ENCODE measurements at places on chromosomes 3 and 15.

GRCh38 chr3:178194539-178194938 lies 341.7 kb upstream of the KCNMB2 start:
- DNase-seq, result no peak

- DNase-seq, result no peak
Measured at GRCh38 chr15:85470563-85471271, 90.3 kb downstream of the AKAP13 start.

GRCh38 chr3:40851836-40852235 lies 327.1 kb downstream of the ZNF621 start:
- no peak for DNase-seq

GRCh38 chr3:158679547-158680000 lies 7.1 kb upstream of the LXN start:
- no peak for DNase-seq

DNA sequence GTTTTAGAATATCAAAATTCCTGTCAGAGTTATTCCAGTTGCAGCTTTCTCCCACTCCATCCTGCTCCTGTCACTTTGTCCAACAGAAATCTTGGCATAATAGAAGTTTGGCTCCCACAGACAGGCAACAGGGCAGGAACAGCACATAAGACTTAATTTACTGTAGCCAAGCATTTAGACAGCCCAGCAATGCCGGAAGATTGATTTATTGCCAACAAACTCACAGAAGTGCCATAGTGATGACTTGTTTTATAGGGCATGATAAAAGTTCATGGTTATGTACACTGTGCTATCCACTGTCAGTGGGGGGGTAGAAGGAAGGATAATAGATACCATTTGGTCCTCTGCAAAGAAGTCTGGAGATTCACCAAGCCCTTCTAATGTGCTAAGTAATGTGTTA lies 98.3 kb upstream of the CBLB start:
- DNase-seq, result no peak

- no peak for DNase-seq
Measured at GRCh38 chr15:101556273-101556672, 66.8 kb upstream of the PCSK6 start.

GRCh38 chr3:127538569-127538968 lies 52.0 kb downstream of the TPRA1 start:
- no peak for DNase-seq

GRCh38 chr3:142960322-142960850 lies 3.1 kb downstream of the PAQR9 start:
- no peak for DNase-seq

DNA sequence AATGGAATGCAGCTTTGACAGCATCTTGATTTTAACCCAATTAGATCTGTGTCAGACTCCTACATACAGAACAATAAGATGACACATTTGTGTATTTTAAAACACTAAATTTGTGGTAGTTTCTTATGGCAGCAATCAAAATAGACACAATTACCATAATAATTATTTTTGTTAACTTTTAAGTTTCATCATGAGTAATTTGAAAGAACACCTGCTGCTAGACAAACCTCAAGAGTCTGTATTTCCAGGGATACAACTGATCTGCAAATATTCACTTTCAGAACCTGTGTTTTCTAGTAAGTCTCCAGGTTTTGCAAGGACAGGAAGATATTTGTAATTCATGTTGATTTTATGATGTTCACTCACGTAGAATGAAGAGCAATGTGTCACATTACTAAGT lies 736.8 kb downstream of the DIPK2A start:
- DNase-seq, result no peak

GRCh38 chr15:39685999-39686613 lies 96.5 kb downstream of the FSIP1 start:
- no peak for DNase-seq

GRCh38 chr3:109563149-109563548 lies 225.8 kb upstream of the DPPA4 start:
- DNase-seq, result no peak

DNA sequence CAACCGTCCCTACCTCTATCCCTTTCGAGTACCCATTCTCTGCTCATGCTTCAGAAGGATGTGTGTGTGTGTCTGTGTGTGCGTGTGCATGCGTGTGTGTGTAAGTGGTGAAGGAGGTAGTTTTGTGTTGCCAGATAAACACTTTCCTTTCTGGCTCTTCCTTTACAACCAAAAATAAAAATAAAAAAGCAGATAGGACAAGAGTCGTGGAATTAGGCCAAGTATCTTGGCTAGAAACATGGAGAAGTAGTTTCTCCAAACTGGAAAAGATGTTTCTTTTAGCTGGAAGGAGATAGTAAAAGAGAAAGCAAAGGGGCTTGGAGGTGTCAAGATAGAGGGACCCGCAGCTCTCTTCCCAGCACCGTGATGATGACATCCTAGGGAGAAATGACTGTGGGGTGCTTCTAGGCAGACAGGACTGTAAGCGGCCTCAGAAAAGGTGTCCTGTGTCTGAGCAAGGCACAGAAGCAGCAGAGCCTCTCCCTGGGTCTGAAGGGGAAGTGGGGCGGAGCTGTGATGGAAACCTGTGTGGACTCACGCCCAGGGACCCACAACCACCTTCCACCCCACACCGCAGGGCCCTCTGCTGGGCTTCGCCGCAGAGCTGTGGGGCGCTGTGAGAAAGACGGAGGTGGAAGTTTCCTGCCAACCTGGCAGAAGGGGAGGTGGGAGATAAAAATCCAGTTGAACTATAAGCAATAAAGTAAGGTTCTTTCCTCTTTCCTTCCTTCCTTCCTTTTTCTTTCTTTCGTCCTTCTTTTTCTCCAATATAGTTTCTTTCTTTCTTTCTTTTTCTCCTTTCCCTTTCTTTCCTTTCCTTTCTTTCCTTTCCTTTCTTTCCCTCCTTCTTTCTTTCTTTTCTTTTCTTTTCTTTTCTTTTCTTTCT lies 35.3 kb downstream of the MUC20 start:
- no peak for DNase-seq

- DNase-seq, result no peak
Measured at GRCh38 chr3:20185331-20185678, 701 bp downstream of the SGO1 start.

GRCh38 chr3:122357828-122358702 lies 25.0 kb downstream of the MIX23 start:
- no peak for DNase-seq

DNA sequence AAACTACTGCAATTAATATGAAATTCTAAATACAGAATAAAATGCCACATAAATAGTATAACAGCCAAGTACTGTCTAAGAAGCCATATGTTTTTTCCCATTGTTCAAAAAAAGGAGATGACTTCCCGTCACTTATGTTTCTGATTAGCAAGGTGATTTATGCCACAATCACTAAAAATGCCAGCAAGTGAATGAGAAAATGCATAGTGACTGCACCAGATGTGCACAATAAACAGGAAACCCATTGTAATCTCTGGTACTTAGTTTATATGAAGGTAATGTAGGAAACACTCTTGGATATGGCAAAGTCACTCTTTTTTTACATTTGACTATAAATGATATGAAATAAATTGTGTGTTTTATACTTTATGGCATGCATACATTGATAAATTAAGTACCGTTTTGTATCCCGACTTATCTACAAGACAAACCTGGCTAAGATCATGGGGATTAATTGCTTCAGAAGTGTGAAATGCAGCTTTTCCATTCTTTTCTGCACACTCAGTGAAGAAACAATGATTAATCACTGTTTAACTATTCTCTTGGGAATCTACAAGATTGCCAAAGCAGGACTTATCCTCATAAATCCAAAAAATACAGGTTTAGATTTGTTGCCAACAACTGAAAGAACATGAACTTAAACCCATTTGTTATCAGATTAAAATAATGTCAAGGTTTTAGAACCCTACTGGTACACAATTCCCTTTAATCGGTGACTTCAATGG lies 164.5 kb downstream of the TBC1D5 start:
- no peak for DNase-seq

DNA sequence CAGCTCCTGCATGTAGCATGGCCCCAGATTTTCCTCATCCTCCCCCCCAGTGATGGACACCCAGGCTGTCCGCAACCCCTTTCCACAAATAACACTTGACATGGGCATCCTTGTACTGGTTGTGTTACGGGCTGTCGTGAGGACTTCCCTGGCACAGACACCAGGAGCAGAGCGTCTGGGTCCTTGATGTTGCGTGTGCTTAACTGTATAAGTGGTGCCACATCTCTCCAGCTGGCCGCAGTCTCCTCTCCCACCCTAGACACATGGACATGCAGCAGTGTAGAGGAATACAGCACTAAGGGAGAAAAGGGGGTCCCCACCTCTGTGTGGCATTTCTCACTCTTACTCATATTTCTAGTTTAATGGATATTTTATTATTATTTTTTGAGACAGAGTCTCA lies 56.6 kb downstream of the FBLN2 start:
- DNase-seq, result no peak

GRCh38 chr3:68728343-68728742 lies 204.0 kb downstream of the TAFA4 start:
- DNase-seq, result no peak

DNA sequence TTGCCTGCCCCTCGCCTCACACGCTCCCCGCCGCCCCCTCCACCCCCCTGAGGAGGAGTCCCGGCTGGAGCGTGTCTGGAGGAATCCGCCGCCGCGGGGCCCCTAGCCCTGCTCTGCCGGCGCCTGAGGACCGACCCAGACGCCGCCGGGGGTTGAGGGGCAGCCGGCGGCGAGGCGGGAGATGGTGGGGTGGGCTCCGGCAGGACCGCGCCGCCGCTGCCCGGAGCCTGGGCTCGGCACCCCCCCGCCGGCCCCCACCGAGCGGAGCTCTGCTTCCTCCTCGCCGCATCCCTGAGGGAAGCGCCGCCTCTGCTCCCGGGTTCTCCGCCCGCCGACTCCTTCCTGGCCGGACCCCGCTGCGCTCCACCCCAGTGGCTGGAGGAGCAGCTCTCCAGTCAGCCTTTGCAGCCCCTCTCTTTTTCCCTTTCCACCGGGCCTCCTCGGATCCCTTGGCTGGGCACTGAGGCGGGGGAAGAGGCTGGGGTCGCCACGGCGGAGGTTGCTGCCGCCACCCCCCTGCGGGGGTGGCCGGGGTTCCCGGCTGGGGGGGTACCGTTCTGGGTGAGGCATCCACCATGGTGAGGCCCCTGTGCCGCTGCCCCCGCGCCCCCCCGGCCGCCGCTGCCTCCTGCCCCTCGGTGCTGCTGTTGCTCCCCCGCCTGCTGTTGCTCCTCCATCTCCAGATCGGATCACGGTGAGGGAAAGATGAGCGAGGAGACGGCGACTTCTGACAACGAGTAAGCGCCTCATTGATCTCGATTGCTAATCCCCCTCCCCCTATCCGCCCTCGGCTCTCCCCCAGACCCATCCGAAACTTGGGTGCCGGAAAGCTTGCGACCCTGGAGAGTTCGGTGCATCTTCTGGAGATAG lies at the start of gene SPRED1:
TSS of gene SPRED1 (plus strand) at position 356 of the 870 bp plus-strand sequence. CDS start at position 706, 350 bp downstream.
- DNase-seq, result no peak

DNA sequence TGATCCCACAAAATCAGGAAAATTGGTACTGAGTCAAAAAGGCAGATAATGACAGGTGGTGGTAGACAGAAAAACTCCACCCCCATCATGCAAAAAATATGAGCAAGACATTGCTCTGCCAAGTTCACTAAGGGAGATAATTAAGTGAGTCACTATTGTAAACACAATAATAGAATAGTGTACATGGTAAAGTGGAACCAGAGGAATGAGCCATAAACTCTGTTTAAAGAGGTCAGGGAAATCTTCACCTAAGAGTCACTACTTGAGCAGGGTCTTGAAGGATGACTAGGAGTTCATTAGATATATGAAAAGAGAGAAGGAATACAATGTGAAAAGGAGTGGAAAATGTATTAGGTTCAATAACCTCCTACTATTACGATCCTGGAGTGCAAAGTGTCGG lies 213.4 kb upstream of the PEX5L start:
- no peak for DNase-seq

DNA sequence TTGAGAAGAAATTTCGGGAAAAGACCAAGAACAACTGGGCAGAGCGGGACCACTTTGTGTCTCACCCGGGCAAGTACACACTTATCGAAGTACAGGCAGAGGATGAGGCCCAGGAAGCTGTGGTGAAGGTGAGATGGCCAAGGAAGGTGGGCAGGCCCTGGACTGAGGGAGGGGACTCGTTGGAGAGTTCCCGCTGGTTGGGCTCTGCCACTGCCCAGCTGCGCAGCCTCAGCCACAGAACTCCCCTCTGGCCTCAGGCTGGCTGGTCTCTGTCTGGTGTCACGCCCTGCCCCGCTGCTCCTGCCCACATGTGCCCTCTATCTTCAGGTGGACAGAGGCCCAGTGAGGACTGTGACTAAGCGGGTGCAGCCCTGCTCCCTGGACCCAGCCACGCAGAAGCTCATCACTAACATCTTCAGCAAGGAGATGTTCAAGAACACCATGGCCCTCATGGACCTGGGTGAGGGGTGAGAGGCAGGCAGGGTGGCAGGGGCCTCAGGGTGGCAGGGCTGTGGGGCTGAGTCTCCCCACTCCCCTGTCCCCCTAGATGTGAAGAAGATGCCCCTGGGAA lies 2.4 kb downstream of the PARP3 start:
- DNase-seq, result no peak

GRCh38 chr15:66566963-66567531 lies 1.2 kb upstream of the LCTL start:
- DNase-seq, result no peak

DNA sequence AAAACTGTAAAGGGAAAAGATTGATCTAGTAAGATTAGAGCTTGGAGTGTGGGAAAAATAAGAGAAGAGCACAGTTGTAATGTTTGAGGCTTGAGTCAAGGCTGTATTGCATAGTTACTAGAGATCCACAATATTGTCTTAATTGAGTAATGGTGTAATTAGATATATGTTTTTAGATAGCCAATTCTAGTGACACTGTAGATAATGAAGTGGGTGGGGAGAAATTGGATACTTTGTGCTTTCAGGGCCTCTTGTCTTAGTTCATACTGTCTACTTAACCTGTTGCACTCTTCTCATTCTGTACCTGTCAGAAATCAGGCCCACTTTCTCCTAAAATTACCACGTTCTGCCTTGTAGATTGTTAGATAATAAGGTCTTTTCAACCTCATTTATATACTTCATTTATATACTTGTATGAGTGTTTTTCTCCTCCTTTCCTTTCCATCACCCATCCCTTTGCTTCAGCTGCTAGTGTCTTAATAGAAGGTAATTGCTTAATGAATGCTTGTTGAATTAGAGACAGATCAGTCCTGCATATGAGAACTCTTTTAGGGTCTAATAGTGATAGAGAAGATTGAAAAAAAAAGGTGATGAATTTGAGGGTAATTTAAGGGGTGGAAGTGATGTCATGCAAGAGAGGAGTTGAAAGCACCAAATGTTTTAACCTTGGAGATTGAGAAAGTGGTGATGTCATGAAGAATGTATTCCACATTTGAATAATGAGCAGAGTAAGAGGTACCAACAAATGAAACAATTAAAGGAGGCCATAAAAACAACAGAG lies 32.0 kb downstream of the PIK3CA start:
- no peak for DNase-seq

- DNase-seq, result no peak
Measured at GRCh38 chr15:100671858-100672543, 69.6 kb downstream of the ASB7 start.

DNA sequence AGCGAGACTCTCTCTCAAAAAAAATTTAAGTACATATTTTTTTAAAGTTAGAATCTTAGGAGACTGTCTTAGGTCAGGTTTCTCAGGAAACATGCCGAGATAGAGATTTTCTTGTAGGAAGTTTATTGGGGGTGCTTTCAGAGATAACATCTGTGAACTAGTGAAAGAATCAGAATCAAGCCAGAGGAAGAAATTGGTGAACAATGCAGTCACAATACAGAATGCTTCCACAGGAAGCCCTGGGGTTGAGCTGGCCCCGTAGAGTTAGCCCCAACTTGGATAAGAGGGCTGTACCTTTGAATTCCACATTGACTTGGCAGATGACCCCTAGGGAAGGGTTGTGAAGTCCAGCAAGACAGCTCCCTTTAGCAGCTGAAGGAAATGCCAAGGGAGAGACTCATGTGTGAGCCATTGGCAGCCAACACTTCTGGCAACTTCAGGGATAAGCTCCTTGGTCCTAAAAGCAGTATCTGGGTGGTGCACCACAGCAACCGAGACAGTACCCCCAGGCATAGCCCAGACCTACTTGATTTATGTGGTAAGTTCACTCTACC lies 7.1 kb upstream of the PLCB2 start:
- DNase-seq, result no peak

Data from vagina (tissue), 2 donors.